ENCODE measurements at places on chromosomes 12 and 14. TPM values are rescaled to one million over a fixed set of nuclear protein-coding genes. Genes with fewer than 3 reads are reported as not detected.

DNA sequence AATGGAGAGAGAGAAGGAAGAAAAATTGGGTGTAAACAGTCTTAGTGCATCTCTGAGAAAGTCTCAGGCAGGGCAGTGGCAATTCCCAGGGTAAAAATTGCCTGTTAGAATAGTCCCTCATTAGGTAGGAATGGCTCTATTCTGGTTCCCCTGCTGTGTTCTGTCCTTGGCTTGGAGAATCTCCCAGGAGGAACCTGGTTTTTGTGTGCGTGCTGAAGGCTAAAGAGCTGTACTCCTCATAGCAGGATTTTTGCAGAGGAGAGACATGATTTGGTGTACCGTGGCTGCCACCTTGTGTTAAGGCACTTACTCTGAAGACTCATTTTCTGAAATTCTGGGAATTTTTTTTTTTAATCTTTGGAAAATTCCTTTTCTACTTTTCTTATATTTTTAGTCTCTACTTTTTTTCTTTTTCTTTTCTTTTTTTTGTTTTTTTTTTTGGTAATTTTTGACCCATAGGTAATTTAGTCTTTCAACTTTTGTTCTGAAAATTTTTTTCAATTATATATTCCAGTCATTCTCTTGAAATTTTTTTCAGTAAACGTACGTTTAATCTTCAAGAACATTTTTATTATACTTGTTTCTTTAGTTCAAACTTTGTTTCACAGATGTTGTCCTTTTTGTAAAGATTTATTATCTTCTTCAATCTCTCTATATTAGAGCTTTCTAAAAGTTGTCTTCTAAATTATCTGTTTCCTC lies 63.8 kb downstream of the FBXO33 start:
- no peak for DNase-seq

- no peak for DNase-seq
Observed at GRCh38 chr14:68879321-68879781, 86.5 kb upstream of the ZFP36L1 start.

- no peak for DNase-seq
Observed at GRCh38 chr14:90159146-90159545, 97.2 kb upstream of the PSMC1 start.

The ERBB3 gene
- 532 TPM for total RNA-seq

The KLHL33 gene
- not detected for total RNA-seq

Measured in Peyer's patch (tissue), 4 donors.